Stimulated activated CD4-positive, alpha-beta T cell treated with anti-CD3 and anti-CD28 coated beads, Interleukin-1b, Interleukin-23, amount 100 ng/mL, for 4 hours (primary cell): ENCODE measurements at places on chromosomes 6 and 20.

- no peak for DNase-seq
Observed at GRCh38 chr6:154613137-154613676, 102.7 kb upstream of the CNKSR3 start.

- DNase-seq: no peak
Observed at GRCh38 chr20:24603454-24603853, 134.0 kb downstream of the SYNDIG1 start.

DNA sequence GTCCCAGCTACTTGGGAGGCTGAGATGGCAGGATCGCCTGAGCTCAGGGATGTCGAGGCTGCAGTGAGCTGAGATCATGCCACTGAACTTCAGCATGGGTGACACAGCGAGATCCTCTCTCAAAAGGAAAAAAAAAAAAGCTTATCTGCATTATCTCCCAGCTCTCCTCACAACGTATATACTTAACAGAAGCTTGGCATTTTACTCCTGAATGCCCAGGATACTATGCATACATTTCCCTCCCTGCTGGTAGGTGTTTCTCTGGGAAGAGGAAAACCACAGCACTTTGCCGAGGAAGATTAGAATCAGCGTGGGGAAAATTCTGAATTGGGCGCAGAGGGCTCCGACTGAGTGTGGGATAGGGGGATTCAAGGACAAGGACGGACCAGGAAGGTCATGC, 800.6 kb downstream of the DHX35 start:
- no peak for DNase-seq

DNA sequence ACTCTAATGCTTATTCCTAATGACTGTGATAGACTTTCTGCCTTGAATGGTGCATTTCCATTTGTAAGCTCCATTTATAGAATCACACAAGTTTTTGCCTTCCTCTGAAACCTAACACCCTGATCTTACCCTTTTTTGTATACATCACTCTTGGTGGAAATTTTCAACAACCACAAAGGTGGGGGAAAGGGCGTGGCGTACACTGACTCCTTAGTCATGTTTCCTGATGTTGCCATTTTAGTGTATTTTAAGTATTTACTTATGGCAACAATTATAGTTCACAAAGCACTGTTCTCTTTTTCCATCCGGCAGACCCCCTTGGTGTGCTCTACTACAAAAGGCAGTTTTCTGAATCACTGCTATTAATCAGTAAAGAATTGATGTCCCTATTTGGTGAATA, 92.0 kb downstream of the ATXN1 start:
- DNase-seq: peak; percentile 35
